HS-27A (cell line): ENCODE measurements at places on chromosomes 16 and 17.

GRCh38 chr17:75205793-75206163, 299 bp downstream of the NUP85 start:
- DNase-seq: no peak

DNA sequence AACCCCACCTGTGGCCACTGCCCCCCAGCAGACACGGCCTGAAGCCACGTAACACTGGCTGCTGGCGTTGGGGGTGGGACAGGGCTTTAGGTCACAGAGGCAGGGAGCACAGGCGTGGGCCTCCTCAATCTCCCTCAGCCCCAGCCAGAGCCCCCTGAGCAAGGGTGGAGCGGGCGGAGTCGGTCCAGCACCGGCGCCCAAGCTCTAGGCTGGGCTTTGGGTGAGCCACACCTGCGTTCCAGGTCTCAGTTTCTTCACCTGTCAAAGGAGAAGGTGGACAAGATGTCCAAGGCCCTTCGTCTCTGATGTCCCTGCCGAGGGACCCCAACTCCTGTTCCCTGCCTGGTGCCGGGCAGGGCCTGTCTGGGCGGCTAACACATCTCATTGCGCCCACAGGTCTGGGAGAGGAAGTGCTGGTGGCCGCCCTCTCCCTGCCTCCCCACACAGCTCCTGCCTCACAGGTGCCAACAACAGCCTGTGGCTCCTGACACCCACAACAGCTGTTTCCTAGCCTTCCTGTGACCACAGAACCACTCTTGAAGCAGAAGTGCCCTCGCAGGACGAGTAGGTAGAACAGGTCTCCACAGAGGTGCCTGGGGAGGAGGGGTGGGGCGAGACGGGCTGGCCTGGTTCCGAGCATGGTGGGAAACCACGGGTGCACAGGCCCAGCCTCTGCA, 12.0 kb downstream of the FAM83G start:
- no peak for DNase-seq

DNA sequence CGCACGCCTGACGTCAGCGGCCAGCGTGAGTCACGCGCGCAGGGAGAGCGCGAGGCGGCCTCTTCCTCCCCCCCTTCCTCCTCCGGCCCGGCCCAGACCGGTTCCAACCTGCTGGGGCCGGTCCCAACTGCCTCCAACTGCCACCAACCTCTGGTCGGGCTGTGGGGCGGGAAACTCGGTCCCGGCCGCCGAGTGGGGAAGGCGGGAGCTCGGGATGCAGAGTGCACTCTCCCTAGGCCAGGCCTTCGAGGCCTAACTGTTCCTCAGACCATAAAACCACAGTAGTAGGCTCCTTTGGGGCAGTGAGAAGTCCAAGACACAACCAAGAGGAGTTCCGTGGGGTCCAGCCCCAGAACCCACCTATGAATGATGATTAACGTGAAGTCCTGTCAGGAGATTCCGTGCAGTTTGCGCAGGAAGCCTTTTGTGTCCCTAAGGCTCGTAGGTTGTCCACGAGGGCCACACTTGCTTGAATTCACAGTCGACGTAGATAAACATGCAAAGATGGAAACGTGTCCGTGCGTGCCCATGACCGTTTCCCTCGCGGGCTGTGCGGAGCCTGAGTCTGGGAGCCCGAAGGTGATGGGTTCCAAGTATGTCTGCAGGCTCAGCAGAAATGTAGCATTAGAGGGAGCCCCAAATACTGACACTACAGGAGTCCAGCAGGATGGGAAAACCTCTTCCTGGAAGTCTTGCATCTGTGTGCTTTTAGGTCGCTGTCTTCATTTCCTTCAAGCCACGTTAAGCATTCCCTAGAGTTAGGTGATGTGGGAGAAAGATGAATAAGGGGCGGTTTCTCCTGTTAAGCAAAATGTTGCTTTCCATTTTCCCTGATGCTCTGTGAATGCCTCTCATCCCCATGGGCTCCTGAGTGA, 647 bp downstream of the UNK start:
- DNase-seq: no peak

- DNase-seq: no peak
Measured at GRCh38 chr17:50480854-50481490, 2.3 kb downstream of the RSAD1 start.

GRCh38 chr17:80097127-80097621, 4.2 kb upstream of the GAA start:
- DNase-seq: no peak

- DNase-seq: no peak
Measured at GRCh38 chr17:73870068-73870467, 225.8 kb upstream of the SDK2 start.

DNA sequence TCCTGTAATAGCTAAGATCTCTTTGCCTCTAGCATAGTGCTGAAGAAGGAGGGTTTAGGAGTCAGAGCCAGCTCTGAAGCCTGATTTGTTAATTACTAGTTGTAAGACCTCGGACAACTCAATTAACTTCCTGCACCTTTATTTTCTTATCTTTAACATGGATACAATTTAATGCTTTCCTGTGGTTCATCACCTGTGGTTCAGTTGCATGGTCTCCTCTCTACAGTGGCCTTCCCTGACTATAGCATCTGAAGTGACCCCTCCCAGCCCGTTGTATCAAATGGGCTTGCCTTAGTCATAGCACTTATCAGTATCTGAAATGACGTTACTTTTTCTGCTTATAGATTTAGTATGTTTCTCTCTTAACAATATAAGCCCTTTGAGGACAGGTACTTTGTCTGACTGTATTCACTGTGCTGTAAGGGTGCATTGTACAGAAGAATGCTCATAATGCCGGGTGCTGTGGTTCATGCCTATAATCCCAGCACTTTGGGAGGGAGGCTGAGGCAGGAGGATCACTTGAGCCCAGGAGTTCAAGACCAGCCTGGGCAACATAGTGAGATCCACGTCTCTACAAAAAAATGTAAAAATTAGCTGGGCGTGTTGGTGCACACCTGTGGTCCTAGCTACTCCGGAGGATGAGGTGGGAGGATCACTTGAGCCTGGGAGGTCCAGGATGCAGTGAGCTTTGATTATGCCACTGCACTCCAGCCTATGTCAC, 2.6 kb upstream of the NDE1 start:
- DNase-seq: no peak

GRCh38 chr17:37146086-37147064, 197.6 kb downstream of the AATF start:
- no peak for DNase-seq
